RWPE1 (cell line): ENCODE measurements at places on chromosomes 2 and 18.

GRCh38 chr2:240437861-240438809 is 2.7 kb downstream of the GPC1 start:
- peak; percentile 63 for DNase-seq

DNA sequence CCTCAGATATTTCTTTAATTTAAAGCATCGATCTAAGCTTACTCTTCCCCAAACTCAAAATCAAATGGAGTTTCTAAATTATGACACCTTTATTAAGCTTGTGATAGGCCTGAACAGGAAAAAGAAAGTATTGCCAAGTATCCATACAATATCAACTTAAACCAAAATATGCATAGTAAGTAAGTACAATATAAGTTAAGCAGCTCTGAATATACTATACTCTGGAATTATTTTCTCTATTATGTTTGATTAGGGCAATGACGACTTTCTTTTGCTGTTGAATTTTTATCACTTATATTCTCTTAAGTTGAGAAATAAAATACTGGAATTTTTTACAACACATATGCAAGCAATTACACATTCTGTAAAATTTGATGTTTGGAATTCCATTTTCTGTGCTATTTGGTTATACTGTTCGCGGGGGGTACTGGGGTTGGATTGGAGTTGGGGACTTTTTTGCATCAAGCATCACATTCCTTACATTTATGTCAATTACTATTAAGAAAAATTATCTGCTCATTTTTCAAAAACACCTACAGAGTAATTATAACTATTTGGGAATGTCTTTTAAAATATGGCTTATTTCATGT is 2.2 kb downstream of the COL5A2 start:
- DNase-seq = no peak

DNA sequence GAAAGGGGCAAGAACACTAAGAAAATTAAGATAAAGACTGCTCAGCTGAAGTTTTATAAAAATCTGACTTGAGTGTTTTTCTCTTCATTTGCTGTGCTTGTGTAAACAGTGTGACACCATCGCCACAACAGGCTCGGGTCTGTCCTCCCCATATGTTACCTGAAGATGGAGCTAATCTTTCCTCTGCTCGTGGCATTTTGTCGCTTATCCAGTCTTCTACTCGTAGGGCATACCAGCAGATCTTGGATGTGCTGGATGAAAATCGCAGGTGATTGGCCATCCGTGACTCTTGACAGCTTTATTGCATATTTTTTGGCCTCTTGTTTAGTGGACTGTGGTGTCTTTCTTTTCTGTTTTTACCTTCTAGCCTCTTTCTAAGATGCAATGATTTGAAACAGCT is 22.1 kb downstream of the MFF start:
- no peak for DNase-seq

- no peak for DNase-seq
Measured at GRCh38 chr18:80163183-80163582, 54.1 kb downstream of the ADNP2 start.

DNA sequence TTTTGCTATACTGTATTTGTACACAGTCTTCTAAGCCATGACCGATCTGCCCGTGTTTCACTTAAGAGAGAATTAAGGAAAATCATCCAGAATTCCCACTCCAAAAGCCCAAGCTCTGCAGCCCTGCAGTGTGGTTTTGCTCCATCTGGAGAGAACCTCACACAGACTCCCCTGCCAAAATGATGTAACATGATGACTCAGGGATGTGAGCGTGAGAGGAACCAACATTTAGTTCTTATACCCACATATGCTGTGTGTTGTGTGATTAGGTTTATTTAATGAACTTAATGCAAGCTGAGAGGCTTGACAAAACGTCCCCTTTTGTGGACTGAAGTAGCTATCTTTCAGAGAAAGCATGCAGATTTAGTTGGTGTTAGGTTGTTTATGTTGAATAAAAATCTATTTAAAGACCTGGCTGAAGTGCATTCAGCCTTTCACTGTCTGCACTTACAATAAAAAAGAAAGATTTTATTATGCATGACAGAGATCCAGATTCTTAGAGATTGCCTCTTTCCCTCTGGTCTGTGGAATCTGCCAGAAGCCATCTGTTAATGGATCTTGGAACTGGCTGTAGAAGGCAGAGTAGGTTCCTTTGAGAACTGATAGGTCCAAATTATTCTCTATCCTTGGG is 6.3 kb downstream of the RAB12 start:
- DNase-seq = peak; percentile 89

GRCh38 chr2:111068435-111069058 is 52.2 kb upstream of the BCL2L11 start:
- peak; percentile 85 for DNase-seq

DNA sequence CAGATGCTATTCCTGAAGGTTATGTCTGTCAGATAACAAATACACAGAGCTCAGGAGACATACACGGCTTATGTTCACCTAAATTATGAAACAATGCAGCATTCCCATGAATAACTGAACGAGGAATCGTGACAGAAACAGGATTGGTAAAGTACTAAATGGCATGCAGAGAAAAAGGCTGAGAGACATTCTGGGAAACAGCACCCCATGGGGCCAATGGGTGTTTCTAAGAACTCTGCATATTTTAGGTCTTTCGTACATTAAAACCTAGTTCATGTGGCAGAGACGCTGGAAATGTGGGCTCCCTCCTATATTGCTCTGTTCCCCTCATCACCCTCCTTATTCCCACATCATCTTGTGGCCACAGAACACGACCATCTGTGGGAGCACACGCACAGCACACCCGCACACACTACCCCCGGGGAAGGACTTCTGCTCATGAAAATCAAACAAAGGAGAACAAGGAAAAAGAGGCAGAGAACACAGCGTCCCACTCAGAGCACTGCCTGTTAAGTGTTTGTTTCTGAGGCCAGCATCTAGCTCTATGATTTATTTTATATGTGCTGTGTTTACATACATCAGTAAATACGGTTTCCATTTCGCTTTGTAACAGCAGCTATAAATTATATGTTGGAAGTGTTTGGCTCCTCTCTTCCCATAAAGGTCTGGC is 143.6 kb downstream of the AFF3 start:
- DNase-seq = no peak

GRCh38 chr2:31163011-31163539 is 24.8 kb upstream of the GALNT14 start:
- DNase-seq = no peak

GRCh38 chr2:449246-450067 is 161.6 kb upstream of the ALKAL2 start:
- no peak for DNase-seq

DNA sequence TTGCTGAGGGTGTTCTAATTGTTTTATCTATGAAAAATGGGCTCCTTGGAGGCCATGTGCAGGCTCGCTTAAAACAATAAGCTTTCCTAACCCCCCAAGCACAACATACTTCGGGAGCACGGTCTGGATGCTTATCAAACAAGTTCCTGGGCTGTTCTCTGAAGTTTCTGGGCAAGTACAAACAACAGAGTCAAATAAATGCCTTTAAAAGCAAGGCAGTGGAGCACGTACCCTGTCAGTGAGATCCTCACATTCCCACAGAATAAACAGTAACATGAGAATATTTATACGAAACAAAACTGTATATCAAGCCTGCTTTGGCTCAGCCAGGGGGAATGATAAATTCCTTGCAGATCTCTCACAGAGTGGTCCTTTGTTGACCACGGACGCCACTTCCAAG is 44.8 kb downstream of the FTCDNL1 start:
- no peak for DNase-seq

DNA sequence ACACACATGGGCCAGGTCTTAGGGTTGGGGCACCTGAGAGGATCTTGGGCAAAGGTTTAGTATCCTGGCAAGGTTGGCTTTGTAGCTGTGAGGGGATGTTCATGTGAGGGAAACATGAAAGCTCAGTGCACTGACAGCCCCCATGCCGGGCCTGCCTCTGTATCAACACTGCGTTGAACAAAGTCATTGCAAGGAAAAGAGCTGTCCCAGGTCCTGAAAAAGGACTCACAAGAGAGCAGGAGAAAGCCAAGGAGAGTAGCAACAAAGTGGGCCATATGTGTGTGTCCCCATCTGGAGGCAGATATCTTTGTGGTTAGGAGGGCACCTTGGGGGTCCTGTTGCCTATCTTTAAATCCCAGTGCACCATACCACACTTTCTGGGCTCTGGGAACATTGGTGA is 237.8 kb upstream of the THSD7B start:
- DNase-seq = peak; percentile 15

GRCh38 chr2:112646102-112646719 is 472 bp downstream of the SLC20A1 start:
- no peak for DNase-seq

- peak; percentile 2 for DNase-seq
Measured at GRCh38 chr18:43587538-43588153, 310.4 kb upstream of the SYT4 start.

- peak; percentile 49 for DNase-seq
Measured at GRCh38 chr2:64987956-64988419, 1.2 kb upstream of the SLC1A4 start.
